MG63 (cell line): ENCODE measurements at places on chromosomes 6 and 20.

DNA sequence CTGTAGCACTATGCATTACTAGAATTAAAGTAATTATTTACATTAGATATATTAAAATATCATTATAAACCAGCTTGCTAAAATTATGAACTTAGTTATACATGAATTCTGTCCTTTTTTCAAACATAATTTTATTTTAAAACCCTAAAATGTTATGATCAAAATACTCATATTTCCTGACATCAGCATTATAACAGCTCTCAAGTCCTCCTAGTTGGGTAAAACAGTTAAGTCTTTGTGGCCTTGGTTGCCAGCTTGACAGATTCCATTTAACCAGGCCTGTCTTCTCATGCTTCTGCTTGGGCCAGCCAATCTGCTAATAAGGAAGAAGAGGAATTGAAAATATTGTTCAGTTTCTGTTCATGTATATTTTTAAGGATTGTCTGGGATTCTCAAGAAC is 147.9 kb upstream of the SLC35B3 start:
- DNase-seq, result no peak

DNA sequence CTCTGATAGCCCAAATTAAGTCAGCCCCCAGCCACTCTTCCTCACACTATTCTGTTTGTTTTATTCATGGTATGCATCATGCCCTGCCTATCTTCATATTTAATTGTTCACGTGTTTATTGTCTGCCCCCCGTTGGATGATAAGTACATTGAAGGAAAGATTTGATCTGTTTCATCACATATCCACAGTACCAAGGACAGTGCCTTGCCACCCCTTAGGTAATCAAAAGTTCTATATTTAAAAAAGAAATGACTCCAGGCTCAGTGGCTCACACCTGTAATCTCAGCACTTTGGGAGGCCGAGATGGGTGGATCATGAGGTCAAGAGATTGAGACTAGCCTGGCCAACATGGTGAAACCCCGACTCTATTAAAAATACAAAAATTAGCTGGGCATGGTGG is 10.2 kb upstream of the RIN2 start:
- no peak for DNase-seq

DNA sequence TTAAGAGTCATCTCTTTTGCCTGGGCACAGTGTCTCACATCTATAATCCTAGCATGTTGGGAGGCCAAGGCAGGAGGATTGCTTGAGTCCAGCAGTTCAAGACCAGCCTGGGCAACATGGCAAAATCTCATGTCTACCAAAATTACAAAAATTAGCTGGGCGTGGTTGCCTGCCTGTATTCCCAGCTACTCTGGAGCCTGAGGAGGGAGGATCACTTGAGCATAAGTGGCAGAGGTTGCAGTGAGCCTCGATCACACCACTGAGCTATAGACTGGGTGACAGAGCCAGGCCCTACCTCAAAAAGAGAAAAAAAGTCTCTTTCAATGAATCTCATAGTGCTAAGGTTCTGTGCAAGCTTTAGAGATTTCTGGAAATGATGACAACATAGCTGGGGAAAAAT is 1.5 kb downstream of the HLA-DRB1 start:
- no peak for DNase-seq

DNA sequence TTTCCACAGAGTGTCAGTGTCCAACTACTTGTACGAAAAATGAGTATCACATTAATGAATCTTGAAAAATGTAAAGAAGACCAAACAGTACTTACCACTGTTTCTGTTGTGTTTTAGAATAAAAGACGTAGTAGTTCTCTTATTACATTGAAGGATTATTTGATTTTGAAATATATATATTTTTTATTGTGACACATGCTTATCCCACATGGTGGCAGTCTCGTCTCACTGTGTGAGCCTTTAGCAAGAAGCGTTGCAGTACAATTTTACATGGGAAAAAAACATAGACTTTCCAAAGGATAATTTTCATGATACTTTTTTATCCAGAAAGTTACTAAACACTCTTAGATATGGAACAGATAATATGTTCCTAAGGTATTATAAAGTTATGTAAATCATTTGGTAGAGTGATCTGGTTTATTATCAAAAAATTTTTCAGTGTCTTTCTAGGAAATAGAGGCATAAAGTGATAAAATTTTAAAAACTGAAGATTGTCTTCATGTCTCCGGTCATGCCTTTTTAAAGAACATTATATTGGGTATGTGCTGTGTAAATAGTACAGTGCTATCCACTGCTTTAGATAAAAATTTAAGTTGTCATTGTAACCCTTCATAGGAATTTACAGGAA is 117.5 kb upstream of the SAMD5 start:
- peak; percentile 5 for DNase-seq

GRCh38 chr6:43331891-43332290 is 23.3 kb upstream of the CRIP3 start:
- no peak for DNase-seq

GRCh38 chr6:4801491-4802110 is 25.4 kb downstream of the CDYL start:
- no peak for DNase-seq
